Daoy (cell line): ENCODE measurements at places on chromosomes 3 and 15.

- no peak for DNase-seq
These were observed 242.0 kb downstream of the MAGI1 start for GRCh38 chr3:65796676-65797075.

- no peak for DNase-seq
These were observed 277.6 kb upstream of the STT3B start for GRCh38 chr3:31255007-31255581.

- no peak for DNase-seq
These were observed 15.5 kb upstream of the CMTM7 start for GRCh38 chr3:32376115-32376514.

DNA sequence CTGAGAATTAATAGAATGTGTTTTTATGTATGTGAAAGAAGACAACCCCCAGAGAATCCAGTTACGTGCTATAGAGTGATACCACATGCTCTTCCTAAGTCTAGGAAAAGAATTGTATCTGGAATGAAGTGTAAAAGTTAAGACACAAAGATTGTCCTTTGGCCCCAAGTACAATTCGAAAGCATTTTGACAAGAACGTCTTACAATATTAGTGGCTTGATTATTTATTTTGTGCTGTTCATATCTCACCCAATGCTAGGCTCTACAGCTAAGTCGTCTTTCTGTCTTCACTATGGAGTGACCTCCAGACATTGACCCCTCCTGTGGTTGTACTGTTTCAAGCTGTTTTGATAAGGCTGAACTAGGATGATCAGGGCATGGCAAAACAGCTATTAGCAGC lies 345.7 kb upstream of the C2CD4B start:
- no peak for DNase-seq

- DNase-seq: peak; percentile 97
These were observed 382.1 kb downstream of the GAP43 start for GRCh38 chr3:116005404-116005803.

GRCh38 chr15:39596358-39597051 lies 15.6 kb downstream of the THBS1 start:
- no peak for DNase-seq

DNA sequence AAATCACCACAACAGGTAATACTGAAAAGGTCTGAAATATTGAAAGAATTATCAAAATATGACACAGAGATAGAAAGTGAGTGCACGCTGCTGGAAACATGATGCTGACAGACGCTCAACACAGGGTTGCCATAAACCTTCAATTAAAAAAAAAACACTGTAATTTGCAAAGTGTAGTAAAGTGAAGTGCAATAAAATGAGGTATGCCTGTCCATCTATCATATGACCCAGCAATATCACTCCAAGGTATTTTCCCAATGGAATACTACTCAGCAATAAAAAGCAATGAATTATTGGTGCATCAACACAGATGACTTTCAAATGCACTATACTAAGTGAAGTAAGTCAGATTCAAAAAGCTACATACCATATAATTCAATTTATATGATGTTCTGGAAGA lies 47.6 kb upstream of the SLC12A8 start:
- no peak for DNase-seq

- DNase-seq: no peak
These were observed 415.8 kb upstream of the SEMA6D start for GRCh38 chr15:47301481-47301880.

DNA sequence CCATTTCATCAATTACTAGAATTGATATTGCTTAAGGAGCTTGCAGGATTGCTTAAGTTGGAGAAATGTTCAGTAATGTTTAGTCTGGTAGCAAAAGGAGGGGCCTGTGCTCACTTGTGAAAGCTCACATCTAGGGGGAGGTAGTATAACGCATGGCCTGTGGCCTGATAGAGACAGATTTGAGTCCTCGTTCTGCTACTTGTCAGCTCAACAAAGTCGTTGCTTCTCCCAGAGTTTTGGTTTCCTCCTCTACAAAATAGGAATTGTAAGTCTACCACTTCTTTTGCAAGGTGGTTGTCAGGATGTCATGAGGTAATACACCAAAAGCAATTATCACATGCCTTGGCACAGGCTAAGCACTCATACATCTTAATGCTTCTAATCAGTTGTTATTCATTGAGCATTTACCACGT lies 1.3 kb downstream of the ST3GAL6 start:
- no peak for DNase-seq

DNA sequence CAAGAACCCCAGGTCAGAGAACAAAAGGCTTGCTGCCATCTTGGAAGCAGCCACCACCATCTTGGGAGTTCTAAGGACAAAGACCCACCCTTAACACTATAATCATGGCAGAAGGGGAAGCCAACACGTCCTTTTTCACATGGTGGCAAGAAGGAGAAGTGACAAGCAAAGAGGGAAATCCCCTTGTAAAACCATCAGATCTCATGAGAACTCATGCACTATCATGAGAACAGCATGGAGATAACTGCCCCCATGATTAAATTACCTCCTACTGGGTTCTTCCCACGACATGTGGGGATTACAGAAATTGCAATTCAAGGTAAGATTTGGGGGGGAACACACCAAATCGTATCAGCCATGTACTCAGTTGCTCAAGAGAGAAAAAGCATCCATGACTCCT lies 21.1 kb upstream of the GBE1 start:
- no peak for DNase-seq

- no peak for DNase-seq
These were observed 16.2 kb upstream of the NANOGP8 start for GRCh38 chr15:35101335-35101734.

GRCh38 chr15:34437687-34438086 lies at the start of gene GOLGA8A:
TSS of gene GOLGA8A (minus strand) at chr15:34437808. CDS start at chr15:34389691, 48,117 bp downstream.
- DNase-seq: peak; percentile 85

DNA sequence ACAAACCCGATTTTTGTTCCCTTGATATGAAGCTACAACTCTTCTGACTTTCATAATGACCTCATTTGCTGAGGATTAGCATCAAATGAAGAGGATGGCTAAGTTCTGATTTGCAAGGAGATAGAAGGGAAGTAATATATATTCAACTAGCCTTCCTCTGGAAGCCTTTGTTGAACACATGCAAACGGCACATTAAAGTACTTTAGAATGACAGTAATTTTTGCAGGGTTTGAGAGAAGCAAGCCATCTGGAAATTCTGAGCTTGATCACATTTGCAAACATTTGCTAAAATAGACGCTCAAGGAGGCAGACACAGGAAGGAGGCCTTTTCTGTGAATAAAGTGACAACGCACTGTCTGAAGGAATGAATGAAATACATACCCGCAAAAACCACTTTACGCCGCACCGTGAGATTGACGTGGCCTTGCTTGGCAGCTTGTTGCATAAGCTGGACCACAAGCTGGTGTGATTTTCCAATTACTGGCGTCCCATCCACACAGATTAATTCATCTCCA lies 657.2 kb downstream of the MAGI1 start:
- no peak for DNase-seq

GRCh38 chr3:171472552-171472951 lies 12.3 kb upstream of the TNIK start:
- no peak for DNase-seq

DNA sequence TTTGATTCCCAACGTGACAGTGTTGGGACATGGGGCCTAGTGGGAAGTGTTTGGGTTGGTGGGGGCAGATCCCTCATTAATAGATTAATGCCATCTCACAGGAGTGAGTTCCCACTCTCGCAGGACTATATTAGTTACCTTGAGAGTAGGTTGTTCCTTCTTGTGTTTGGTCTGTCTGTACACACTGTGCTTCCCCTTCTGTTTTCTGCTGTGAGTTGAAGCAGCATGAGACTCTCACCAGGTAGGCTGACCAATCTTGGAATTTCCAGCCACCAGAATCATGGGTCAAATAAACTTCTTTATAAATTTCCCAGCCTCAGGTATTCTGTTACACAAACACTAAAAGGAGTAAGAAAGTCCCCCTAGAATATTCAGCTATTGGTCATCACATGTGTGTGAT lies 145.4 kb downstream of the ERC2 start:
- no peak for DNase-seq
